GM13977 (cell line): ENCODE measurements at places on chromosomes 6 and 20.

GRCh38 chr20:38897267-38897666, 28.9 kb upstream of the FAM83D start:
- DNase-seq, result no peak

- no peak for DNase-seq
Measured at GRCh38 chr6:32845384-32845884, 1.6 kb upstream of the PSMB8 start.

DNA sequence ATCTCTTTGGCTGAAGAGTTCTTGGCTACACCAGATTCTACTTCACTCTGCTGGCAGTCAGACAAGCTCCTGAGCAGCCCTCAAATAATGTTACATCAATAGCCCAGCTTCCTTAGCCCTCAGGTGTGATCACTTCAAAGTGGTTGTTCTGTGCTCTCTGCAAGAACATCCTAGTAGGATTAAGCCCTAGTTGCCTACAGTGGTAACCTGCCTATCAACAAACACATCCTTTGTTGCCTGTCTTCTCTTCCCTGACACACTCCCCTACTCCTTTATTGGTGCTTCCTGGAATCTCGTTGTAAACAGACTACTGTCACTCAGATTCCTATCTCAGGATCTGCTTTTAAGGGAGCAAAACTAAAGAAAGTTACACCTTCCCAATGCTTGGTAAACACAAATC, 45.1 kb upstream of the TASP1 start:
- no peak for DNase-seq

DNA sequence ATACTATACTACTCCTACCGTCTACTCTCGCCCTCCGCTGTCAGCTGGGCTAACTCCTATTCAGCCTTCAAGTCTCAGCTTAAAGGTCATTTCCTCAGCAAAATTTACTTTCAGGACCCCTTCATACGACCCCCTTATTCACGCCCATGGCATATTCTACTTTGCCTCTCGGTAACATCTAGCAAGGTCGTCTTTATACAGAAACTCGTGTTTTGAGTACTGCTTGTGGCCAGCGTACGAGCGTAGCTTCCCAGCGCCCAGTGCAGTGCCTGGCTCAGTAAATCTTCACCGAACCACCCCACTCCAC, 546 bp downstream of the CRNKL1 start:
- DNase-seq, result no peak

DNA sequence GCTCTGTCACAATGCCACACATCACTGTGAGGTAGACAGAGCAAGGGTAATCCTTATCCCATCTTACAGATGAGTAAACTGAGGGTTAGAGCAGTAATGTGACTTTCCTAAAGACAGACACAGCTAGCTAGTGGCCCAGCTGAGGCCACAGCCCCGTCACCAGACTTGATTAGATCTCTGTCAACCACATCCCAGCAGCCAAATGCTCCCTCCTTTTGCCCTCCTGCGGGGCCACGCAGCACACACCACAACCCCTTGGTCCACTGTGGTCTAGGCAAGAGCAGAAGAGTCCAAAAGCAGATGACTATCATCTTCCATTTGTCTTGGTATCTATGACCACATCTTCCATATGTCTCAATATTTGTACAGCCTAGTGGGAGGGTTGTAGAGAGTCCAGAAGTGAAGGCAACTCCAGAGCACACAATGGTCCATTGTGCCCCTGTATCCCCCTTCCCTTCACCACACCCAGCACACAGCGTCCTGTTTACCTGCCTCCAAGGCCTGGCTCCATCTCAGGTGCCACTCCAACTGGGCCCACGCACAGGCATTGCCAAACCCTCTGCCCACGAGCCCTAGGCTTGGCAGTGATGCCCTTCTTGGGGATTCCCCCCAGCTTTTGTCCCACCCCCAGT, 47.1 kb upstream of the FOXP4 start:
- DNase-seq, result no peak

DNA sequence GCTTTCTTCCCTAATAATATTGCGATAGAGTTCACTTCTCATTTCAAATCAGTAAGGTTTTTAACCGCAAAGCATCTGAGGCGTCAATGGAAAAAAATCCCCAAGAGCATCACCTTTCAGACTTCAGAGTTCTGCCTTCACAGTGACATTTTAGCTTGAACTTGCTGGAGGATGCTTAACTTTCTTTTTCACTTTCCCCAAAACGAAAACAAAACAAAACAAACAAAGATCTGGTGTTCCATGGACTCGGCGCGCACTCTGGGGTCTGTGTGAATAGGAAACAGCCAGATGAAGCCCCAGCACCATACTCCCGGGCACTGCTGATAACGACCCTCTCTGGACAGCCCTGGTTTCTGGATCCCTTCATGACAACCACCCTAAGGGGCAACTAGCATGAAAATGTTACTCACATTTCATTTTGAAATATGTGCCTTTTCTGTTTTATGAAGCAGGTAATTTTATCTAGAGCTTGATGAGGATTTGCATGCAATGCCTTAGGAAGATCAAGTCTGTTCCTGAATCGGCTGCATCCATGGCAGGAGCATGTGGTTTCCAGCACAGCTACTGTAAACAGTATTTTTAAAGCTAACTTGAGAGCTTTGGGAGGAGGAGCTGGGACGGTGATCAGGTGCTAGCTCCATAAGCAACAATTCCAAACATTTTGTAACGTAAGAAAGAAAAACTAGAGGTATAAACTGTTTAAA, 44.5 kb downstream of the RAMACL start:
- no peak for DNase-seq

DNA sequence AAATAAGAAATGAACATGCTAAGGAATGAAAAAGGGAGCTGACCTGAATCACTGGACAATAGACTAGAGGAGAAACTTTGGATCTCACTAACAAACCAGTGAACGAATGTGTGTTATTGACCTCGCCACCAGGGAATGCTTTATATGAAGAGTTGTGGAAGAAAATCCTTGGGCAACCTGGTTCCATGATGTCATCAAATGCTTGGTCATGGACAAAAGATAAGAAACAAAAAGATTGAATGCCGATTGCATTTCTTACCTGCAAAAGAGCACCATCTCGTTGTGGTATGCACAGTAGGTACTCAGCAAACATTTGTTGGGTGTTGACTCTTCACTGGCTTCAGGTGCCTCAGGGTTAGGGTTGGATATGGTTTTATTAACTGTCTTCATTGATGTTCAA, 165.2 kb upstream of the TSHZ2 start:
- no peak for DNase-seq

DNA sequence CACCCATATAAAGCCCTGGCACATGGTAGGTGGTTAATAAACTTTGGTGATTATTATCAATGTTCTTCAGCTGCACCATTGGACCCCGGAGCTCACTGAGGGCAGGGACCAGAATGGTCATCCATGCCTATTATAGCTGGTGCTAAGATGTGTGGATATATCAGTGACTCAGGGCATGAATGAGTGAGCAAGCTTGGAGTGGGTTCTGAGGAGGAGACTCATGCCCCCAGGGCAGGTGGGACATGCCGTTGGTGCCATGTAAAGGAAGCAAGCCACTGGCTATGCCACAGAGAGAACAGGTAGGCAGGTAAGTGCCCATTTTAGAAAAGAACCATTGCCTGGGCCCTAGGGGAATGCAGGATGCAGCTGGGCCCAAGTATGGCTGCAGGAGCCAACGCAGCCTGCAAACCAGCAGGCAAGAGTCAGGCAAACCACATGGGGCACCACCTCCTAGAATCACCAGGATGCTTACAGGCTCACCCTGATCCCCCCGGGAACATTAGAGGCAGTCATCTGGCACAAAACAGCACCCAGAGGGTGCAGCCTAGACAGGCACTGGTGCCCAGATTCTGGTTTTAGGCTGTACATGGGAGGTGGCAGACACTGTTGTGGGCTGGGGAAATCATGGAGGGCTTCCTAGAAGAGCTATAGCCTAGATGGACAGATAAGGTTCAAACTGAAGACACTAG, 23.5 kb downstream of the PLAGL2 start:
- DNase-seq, result no peak

DNA sequence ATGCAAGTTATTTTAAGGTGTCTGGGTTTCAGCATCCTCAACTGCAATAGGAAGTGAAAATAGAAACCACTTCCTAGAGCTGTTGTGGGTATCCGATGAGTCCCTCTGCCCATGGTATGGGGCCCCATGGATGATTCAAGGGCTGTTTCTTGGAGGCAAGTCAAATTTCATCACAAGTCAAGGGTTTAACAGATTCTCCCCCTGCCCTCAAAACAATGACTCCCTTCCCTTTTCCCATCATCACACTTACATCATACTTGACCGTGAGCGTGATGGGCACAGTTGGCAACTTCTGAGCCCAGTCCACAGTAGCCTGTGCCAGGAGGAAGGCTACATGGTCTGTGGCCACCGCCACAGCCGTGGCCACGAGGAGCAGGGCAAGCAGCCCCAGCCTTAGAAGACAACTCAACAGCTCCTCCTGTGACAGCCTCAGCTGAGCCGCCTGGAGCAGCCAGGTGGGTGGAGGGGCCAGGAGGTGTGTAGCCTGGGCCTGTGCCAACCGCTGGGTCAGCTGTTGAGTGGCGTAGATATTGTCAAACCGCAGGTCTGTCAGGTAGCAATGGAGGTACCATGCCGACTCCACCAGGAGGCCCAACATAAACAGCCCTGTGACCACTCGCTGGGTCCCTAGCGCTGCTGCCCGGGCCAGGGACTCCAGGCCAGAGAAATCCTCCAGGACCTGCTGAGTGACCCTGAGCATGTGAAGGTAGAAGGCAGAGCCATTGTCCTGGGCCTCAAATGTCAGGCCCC, 5.2 kb downstream of the OCSTAMP start:
- no peak for DNase-seq

DNA sequence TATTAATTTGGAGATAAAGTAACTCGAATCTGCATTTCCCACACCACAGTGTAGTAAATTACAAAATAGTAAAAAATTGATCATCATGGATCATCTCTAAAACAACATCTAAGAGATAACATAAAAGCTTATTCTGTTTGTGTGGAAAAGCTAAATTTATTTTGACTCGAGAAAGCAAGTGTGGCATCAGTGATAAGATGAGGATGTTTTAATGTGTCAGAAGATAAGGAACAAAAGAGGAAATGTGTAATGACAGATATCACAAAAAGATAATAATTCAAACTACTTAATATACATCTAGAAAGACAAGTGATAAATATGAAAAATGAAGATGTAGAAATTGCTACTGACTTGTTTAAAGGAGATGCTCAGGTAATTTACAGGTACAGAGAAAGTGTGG, 74.1 kb downstream of the DNAH8 start:
- no peak for DNase-seq

DNA sequence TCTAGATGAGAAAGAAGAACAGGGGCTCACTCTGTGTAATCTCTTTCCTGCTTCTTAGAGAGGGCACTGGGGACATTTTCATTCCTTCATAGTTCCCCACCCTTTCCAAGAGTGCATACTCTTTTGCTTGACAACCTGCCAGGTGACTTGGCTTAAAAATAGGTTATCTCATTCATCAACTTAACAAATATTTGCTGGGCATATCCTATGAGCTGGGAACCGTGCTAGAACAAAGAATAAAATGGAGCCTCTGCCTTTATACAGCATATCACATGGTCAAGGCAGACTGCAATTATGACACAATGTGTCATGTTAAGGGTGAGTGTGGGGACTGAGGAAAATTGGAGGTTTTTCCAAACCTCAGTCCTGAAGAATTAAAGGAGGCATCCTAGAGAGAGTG, 209.8 kb upstream of the FOXA2 start:
- no peak for DNase-seq

DNA sequence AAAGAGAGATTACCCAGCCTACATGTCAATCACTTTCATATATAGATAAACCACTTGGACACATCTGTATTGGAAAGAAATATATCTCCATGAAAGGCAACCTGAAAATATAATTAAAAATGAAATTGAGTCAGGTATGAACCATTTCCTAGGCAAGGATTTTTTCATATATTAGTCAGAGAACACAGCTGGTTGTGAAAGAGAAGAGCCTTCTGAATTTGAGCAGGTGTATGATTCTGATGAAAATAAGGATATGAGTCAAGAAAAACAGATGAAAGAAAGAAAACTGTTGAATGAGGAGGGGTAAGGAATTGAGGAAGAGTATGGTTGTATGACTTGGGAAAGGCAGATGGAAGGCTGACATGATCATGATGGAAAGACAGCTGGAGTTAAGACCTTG, 441.1 kb downstream of the HAO1 start:
- no peak for DNase-seq
